Pancreas (tissue), 10 donors: ENCODE measurements at places on chromosomes 3 and 15.
A peak's percentile ranks its signal among the peaks of the same experiment; 100 is the strongest.

DNA sequence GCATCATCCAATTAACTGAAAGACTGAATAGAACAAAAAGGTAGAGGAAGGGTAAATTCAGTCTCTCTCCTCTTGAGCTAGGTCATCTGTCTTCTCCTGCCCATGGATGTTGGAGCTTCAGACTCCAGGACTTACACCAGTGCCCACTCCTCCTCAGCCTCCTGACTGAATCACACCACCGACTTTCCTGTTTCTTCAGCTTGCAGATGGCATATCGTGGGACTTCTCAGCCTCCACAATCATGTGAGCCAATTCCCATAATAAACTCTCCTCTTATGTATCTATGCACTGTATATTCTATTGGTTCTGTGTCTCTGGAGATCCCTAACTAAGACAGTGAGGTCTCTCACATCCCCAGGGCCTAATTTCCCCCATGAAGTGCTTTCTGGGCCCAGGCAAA is 140.4 kb downstream of the CD47 start:
- no peak for DNase-seq

- DNase-seq, result no peak
Measured at GRCh38 chr15:52085299-52085698, 27.3 kb downstream of the BCL2L10 start.

GRCh38 chr3:48039487-48040190 is 23.4 kb upstream of the MAP4 start:
- no peak for DNase-seq

DNA sequence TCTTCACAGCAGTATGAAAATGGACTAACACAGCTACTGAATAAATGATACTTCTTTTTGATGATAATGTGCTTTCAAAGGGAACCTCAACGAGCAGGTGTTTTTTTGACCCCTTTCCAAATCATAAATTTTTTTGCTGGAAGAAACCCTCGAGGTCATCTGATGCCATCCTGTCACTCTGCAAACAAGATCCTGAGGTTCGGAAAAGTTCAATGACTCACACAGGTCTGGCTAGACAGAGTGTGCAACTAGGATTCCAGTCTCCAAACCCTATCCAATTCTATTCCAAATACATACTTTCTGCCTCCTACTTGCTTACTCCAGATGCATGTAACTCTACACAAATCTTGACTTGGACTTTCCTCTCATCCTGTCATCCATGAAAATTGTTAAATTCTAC is 124.7 kb downstream of the NEDD4 start:
- no peak for DNase-seq

- no peak for DNase-seq
Measured at GRCh38 chr3:148366743-148367410, 330.8 kb upstream of the AGTR1 start.

DNA sequence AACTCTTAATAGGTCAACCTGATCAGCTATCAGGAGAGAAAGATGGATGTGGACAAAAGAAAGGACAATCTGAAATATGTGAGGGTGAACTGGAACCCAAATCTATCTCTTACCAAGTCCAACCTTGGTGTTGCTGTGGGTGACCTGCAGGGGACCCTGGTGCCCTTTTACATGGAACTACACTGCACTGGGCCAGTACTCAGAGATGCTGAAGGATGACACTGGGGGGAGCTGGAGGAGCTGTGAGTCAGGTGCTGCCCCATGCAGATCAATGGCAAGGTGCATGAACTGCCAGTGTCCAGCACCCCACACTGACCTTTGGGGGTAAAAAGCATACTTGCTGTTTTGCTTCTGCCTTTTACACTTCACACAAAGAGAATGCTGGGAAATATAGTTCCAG is 55.6 kb upstream of the TBC1D5 start:
- no peak for DNase-seq

DNA sequence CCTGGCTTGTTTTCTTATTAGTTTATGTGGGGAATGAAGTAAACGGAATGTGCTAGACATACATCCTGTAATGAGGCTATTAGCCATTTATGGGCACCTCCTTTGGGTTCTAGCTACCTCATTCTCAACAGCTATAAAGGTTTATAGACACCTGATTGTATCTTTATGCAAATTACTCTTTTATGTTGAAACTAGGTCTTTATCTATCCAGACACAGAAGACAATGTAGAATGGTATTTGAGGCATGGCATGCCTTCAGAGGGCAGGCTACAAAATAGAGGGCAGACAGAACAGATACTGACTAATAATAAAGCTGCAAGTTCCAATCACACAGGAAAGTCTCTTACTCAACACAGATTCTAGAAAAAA is 27.1 kb downstream of the TBC1D2B start:
- DNase-seq, result no peak

DNA sequence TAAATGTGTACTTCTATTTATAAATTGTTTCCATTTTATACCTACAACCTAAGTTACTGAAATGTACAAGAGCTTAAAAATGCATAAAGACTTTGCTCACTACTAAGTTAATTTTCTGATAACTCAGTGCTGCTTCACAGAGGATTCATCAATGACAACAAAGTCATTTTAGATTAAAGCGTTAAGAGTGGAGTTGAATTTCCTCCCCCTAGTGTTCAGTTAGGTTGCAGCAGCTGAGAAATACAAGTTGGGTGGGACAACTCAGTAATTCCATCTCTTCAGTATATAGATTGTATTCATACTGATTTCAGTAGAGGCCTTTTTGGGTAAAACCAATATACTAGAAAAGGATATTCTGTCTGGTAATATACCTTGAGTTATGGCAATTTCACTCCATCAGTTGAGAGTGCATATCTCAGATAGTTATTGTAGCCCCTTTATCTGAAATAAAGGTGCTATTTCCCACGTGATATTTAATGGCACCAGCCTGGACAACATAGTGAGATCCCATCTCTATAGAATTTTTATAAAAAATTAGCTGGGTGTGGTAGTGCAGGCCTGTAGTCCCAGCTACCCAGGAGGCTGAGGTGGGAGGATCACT is 6.9 kb upstream of the RPL35A start:
- DNase-seq, result no peak

- DNase-seq, result no peak
Measured at GRCh38 chr15:37876900-37877299, 57.5 kb upstream of the TMCO5A start.

DNA sequence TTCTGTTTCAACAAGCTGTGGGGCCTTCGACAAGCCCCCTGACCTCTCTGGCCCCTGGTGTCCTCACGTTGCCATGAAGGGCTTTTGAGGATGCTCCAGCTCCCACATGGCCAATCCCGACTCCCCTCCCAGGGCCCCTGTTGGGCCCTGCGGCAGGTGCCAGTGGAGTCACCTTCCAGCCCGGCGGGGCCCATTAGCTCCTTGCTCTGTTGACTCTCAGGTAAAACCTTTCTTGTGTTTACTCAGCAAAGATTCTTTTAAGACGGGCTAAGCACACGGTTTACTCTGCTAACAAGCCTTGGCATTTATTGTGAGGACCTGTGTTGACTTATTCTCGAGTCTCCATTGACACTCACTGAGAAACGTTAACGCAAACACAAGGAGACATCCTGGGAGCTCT is 15.0 kb downstream of the RPLP1 start:
- DNase-seq, result no peak

- DNase-seq, result no peak
Measured at GRCh38 chr15:80939216-80939615, 50.4 kb downstream of the MESD start.

GRCh38 chr15:60525341-60526039 is 46.5 kb upstream of the ICE2 start:
- DNase-seq, result no peak

DNA sequence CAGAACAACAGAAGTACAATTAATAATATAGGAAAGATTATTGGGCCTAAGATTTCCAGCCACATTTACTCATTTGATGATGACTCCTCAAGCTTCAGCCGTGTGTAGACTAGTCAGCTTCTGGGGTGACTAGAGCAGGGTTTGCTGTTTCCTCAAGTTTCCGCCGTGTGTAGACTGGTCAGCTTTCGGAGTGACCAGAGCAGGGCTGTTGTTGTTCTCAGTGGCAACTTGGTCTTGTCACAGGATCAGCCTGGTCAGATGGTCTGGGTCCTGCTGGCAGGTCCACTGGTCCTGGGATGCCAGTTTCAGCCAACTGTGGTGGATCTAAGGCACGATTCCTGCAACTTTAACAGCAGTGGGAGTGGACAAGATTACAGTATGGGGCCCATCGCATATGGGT is 21.8 kb upstream of the NOX5 start:
- no peak for DNase-seq

GRCh38 chr3:195873971-195874370 is 34.4 kb downstream of the TNK2 start:
- DNase-seq, result no peak

DNA sequence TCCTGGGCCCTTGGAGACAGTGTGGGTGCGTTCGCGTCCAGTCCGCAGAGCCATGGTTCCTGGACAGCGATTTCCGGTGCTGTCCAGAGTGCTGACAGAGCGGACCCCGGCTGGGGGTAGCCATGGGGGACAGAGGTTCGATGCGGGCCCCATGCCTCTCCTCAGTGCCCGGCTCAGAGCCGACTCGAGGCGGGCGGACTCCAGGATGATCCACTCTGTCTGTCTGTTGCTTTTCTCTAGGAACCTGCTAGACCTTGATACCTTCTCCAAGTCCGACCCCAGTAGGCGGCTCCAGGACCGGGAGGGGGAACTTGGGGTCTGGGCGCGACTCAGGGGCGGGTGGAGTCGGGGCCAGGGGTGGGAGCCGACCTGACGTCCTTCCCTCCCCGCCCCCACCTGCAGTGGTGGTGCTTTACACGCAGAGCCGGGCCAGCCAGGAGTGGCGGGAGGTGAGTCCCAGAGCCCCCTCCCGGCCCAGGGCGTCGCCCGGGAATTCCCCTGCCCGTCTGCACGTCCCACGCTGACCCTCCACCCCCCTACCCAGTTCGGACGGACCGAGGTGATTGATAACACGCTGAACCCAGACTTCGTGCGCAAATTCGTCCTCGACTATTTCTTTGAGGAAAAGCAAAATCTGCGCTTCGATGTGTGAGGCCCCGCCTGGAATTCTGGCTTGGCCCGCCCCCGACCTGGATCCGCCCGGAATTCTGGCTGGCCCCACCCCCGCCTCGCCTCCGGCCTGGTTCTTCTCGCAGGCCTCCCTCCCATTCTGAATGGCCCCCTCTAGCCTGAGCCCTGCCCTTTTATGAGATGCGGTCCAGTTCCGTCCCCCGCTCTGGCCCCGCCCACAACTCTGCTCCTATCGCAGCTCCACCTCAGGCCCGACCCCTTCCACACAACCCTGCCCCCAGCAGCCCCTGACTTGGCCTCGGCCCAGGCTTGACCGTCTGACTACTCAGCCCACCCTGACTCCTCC is 1.0 kb downstream of the CPNE9 start:
- peak; percentile 47 for DNase-seq

GRCh38 chr15:67125589-67126502 is 60.4 kb downstream of the SMAD3 start:
- peak; percentile 71 for DNase-seq

DNA sequence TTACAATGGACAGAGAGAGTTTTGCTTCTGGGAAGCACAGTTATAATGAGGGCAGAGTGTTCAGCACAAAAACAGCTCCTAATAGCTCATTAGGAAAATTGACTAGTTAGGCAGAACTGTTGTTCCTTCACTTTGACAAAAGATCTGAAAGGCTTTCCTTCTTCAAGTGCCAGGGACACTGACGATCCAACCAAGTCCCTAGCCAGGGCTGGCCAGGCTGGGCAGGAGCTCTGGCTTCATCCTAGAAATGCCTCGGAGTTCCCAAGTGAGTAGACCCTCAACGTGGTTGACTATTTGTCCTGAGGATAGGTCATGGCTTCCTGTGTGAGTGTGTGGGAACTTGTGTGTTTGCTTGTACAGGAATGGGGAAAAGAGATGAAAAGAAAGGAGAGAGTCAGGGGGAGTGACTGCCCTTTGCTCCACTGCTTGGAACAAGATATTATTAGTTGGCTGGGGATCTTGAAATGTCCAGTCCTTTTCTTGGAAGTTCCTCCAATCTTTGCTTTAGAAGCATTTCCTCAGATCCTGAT is 617.9 kb downstream of the NTRK3 start:
- DNase-seq, result no peak

- no peak for DNase-seq
Measured at GRCh38 chr3:52315977-52316764, at the start of gene DNAH1. Gene DNAH1, plus strand, starts transcription at chr3:52316319. Its CDS starts 6,124 bp downstream, at chr3:52322443.

GRCh38 chr3:30692498-30693130 is 86.2 kb downstream of the TGFBR2 start:
- DNase-seq, result no peak

DNA sequence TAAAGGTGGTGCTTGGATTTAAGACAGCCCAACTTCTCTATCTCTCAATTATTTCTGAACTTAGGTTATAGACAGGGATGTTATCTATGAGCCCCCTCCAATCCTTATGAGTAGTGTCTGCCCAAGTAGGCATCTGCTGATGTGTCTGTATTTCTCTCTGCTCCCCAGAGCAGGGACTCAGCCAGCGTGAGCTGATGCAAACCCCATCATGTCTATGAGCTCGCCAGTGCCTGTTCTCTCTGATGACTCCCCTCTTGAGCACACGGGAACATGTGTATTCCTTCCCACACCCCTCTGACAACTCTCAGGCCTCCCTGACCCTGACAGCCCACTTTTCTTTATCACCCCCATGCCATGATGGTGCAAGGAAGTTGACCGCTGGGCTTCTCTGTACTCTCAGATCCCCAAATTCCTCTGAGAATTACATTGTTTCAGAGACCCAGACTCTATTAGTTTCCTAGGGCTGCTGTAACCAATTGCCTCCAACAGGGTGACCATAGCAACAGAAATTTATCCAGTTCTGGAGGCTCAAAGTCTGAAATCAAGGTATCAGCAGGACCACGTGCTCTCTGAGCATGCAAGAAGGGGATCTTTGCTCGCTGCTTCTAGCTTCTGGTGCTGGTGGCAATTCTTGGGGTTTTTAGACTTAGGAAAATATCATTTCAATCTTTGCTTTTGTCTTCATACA is 73.5 kb upstream of the ST8SIA2 start:
- DNase-seq, result no peak

DNA sequence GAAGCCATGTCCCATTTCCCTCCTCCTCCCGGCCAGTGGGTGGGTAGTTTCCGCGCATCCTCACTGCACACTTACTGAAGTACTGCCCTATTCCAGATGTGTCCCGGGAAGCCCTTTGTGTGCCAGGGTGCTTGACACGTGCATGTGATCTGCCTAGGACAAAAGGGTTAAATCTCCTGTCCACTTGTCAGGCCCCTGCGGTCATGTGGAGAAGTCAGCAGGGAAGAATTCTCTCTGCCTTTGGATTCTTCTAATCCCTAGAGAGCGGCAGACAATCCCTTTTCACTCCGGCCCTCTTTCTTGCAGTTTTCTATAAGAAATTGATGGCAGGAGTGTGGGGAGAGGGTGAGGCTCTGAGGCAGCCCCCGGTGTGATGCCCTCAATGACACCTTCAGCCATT is 19.8 kb downstream of the ST8SIA2 start:
- no peak for DNase-seq

GRCh38 chr3:109175411-109175810 is 38.9 kb downstream of the C3orf85 start:
- DNase-seq, result no peak
